ENCODE measurements at places on chromosomes 3 and 15.
A peak's percentile ranks its signal among the peaks of the same experiment; 100 is the strongest.

- no peak for DNase-seq
These were observed 77.7 kb downstream of the SYNPR start for GRCh38 chr3:63355809-63356208.

- DNase-seq = no peak
These were observed 5.4 kb upstream of the P4HTM start for GRCh38 chr3:48984663-48985062.

DNA sequence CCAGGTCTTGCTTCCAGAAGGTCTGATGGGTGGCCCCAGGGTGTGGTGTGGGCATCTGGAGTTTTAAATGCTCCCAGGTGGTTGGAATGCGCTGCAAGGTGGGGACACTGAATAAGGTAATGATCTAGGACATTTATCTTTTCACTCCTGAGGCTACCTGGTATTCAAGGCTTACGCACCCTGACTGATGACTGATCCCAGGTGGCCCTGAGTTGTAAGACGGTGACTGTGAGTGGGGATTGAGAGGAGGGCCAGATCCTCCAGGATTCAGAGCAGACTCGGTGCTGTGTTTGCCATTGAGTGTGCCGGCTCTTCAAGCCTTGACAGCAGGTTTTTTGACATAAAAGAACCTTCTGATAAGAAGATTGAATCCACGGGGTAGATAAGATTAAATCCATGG, 40.3 kb downstream of the SLC6A20 start:
- no peak for DNase-seq

DNA sequence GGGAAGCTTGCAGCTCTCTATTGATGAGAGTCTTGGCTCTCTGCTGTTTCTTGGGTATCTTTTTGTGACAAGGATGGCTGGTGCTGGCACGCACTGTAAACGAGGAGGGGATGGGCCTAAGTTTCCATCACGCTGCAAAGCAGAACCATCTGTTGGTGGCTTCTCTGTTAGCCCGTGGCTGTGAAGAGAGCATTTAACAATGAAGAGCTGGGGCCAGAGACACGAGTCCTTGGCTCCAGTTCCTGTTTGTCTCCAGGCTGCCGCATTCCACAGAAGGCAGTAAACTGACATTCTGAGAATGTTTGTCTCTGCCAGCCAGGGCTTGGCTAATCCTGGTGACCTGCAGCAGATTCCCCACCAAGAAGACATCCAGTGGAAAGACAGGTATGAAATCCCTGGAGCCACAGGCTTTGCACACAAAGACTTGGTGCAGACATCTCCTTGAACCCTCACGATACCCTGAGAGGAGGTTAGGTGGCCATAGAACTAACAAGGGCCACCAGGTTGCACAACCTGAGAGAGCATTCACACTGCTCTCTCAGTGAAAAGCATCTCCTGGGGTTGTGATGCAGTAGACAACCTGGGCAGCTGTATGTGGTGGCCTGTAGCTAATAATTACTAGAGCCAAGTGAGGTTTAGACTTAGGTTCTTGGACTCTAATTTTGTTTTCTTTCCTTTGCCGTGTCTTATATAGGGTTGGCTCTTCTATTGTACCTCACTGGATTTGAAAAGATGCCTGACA, 130.9 kb downstream of the ASB7 start:
- peak; percentile 33 for DNase-seq

GRCh38 chr3:184169896-184170875, 4.5 kb upstream of the AP2M1 start:
- DNase-seq = no peak

DNA sequence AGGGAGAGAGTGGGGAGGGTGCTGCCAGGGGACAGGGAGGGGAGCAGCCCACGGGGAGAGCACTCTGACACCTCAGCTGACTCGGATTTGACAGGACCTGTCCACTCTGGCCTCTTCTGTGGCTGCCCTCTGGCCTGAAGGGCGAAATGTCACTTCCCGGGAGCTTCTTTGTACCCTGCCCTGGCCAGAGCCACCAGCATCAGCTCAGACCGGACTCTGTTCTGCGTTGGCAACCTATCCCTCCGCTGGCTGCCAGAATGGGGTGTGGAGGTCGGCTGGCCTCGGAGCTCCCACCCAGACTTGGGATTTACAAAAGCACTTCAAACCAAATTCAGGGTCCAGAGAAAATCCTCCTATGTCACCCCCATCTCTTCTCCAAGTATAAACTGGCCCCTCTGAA, 336.7 kb upstream of the FRG2C start:
- no peak for DNase-seq

- no peak for DNase-seq
These were observed 7.5 kb downstream of the ZDHHC3 start for GRCh38 chr3:44968447-44968858.

DNA sequence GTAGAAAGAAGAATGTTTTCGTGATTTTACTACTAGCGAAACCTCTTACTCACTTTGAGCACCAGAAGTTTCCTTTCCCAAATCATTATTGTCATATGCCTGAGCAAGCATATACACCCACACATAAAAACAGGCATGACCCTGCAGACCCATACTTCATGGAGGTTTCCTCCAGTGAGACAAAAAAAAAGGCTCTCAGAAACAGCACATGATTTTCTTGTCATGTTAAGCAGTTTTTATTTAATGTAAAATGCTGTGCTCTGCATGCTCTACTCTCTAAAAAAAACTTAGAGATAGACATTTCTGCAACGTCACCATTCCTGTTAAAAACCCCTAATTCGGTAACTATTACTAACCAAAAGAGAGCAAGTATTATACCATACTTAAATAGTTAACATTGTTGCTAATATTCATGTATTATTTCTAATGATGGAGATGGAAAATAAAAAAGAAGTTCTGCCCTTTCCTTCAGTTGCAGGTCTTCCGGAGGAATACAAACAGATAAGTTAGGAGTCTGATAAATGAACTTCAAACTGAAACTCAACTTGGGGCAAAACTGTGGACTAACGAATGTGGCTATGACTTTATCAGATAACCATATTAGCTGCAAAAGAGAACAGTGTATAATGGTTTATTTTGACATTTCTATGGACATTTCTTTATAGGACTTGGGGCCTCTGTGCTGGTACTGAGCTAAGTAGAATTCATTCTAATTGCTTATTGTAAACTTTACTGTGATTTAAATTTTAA, 15.9 kb downstream of the CD200R1 start:
- DNase-seq = no peak

DNA sequence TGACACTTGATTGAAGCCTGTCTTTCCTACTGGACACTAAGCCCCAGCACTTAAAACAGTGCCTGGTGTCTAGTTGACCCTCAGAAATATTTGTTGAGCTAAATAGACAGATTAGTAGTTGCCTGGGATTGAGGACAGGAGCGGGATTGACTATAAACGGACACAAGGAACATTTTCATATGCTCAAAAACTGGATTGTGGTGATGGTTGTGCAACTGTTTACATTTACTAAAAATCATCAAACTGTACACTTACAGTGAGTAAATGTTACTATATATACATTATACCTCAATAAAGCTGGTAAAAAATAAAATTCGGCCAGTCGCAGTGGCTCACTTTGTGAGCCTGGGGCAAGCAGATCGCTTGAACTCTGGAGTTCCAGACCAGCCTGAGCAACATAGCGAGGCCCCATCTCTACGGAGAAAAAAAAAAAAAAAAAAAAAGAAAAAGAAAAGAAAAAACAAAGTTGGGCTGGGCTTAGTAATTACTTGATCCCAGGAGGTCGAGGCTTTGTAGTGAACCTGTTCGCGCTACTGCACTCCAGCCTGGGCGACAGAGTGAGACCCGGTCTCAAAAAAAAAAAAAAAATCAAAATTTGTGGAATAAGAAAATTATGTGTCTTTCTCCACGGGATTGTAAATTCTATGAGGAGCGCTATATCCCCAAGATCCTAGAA, 632 bp upstream of the IDH3A start:
- no peak for DNase-seq

- peak; percentile 29 for DNase-seq
These were observed 175.2 kb downstream of the TP63 start for GRCh38 chr3:189806171-189806951.

- DNase-seq = no peak
These were observed 58.8 kb upstream of the CTXND1 start for GRCh38 chr15:80310776-80311175.

- DNase-seq = no peak
These were observed 98.2 kb downstream of the TJP1 start for GRCh38 chr15:29724026-29724425.

DNA sequence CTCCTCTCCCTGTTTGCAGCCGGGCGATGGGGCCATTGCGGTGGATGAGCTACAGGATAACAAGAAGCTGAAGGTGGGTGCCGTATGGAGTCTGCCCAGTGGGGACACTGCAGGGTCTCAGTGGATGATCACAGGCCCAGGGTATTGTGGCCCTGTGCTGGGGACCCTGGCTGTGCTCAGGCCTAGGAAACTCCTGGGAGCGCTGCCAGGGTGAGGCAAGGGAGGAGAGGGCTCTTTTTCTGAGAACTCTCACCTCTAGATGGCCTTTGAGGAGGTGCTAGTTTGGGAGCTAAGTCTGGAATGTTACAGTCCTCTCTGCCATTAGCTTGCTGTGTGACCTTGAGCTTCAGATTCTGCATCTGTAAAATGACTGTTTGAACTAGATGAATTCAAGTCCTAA, 16.4 kb downstream of the SLC24A1 start:
- DNase-seq = no peak

DNA sequence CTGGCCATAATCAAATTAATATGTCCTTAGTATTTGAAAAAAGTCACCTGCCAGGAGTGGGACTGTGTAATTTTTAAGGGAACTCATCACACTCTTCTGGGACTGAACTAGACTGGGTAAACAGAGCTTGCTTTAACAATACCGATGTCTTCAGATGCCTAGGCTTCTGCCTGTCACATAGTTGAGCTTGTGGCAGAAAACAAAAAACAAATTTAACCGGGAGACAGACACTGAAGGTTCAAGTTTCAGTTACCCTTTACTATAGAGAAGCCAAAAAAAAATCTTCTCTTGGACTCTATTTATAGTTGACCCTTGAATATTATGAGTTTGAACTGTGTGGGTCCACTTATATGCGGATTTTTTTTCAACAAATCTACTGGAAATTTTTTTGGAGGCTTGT, 10.8 kb downstream of the PPP1R2 start:
- no peak for DNase-seq

DNA sequence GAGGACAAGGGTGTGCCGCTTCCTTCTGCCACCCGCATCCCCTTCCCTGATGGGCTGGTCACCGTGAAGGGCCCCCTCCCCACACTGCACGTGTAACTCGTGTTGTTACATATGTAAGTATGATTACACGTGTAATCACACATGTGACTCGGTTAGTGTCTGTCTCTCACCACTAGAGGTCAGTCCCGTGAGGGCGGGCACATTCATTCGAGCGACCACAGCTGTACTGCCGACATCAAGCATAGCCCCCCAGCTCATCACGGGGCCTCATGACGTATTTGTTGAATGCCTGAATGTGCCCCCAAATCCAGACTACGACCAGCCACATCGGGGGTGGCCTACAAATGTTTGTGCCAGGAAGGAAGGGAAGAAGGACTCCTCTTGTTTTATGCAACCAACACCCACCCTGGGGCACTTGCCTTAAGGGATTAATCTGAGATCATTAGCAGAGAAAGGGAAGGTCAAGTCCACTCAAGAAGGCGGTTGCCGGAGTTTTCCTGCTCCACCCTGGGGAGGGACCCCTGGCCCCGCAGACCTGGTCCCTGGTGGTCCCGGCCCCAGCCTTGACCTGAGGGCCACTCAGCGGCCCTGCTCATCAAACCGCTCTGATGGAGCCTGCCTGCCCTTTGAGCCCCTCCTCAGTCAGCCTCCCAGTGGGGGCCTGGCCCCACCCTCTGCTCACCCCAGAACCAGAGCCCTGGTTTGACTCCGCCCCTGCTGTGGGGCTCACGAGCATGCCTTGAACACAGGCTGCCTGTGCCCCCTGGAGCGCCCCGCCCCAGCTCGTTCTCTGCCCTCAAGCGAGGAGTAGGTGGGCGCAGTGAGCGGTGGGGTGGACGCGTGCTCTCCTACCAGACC, 52.8 kb downstream of the RGMA start:
- no peak for DNase-seq

- peak; percentile 97 for DNase-seq
These were observed 60.4 kb downstream of the SMAD3 start for GRCh38 chr15:67125589-67126502.

GRCh38 chr3:67048067-67048714, 50.1 kb downstream of the KBTBD8 start:
- DNase-seq = no peak

DNA sequence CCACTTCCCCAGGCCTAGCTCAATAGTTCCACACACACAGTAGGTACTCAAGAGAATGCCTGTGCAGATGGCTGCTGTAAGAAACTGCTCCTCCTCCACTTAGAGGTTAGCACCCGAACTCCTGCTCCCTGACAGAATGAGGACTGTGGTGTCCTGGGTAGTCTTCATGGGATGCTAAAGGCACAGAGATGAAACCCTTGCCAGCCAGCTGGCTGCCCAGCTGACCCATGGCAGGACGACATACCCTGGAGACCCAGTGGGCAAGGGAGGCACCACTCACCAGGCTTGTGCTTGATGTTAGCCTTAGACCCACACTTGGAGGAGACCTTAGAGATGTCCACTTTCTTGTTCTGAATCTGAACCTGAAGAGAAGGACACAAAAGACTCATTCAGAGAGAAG, 54.2 kb downstream of the DHX30 start:
- no peak for DNase-seq

DNA sequence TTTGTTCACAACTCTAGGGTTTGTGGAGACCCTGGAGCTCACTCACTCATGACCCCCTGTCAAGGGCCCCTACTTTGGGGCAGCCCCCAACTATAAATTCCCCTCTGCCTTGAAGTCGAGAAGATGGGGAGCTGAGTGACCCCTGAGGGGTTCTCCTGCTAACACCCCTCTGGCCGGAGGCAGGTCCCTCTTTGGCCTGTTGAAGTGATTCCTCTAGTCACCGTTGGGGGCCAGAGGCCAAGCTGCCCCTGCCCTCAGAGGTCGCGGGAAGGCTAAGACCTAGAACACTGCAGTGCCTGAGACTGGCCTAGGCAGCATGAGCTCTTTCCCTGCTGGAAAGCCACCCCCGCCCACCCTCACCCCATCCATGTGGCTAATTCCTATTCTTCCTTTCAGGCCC, 15.4 kb upstream of the SKOR1 start:
- no peak for DNase-seq

GRCh38 chr3:165185707-165186327, 10.4 kb downstream of the SLITRK3 start:
- no peak for DNase-seq

GRCh38 chr3:174439331-174440252, 419.5 kb upstream of the NAALADL2 start:
- peak; percentile 97 for DNase-seq

GRCh38 chr3:39396690-39397089, 9.8 kb upstream of the RPSA start:
- DNase-seq = no peak

GRCh38 chr3:120684896-120685295, 2.9 kb upstream of the HGD start:
- no peak for DNase-seq

GRCh38 chr3:147431751-147432150, 22.6 kb downstream of the ZIC1 start:
- no peak for DNase-seq

GRCh38 chr15:94417501-94418293, 186.3 kb downstream of the MCTP2 start:
- no peak for DNase-seq

- DNase-seq = no peak
These were observed 143.7 kb downstream of the TJP1 start for GRCh38 chr15:29678504-29679034.

All from AG04449 (cell line).